ENCODE measurements at places on chromosomes 6 and 20.

- DNase-seq, result no peak
Observed at GRCh38 chr6:160065200-160065599, 56.4 kb upstream of the SLC22A1 start.

DNA sequence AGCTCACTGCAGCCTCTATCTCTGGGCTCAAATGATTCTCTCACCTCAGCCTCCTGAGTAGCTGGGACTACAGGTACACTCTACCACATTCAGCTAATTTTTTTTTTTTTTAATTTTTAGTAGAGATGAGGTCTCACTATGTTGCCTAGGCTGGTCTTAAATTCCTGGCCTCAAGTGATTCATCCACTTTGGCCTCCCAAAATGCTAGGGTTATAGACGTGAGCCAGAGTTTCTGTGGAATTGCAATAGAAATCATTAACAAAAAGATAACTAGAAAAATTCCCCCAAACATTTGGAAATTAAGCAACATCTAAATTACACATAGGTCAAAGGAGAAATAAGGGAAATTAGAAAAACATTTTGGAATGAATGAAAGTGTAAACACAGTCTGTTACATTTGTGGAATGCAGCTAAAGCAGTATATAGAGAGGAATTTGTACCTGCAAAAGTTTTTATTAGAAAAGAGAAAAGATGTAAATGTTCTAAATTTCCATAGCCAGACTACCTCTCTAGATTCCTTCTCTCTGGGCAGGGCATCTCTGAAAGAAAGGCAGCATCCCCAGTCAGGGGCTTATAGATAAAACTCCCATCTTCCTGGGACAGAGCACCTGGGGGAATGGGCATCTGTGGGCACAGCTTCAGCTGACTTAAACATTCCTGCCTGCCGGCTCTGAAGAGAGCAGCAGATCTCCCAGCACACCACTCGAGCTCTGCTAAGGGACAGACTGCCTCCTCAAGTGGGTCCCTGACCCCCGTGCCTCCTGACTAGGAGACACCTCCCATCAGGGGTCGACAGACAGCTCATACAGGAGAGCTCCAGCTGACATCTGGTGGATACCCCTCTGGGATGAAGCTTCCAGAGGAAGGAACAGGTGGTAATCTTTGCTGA is 51.3 kb downstream of the ATRN start:
- no peak for DNase-seq

GRCh38 chr6:12956991-12957320 is 240.4 kb downstream of the PHACTR1 start:
- no peak for DNase-seq

GRCh38 chr6:142374091-142374770 is 72.4 kb downstream of the ADGRG6 start:
- no peak for DNase-seq

GRCh38 chr6:119978274-119978889 is 628.8 kb upstream of the MAN1A1 start:
- DNase-seq, result no peak

GRCh38 chr6:44481056-44481455 is 93.5 kb downstream of the CDC5L start:
- no peak for DNase-seq
